ENCODE measurements at places on chromosomes 1 and 21. TPM values are rescaled to one million over a fixed set of nuclear protein-coding genes. Genes with fewer than 3 reads are reported as not detected.

AVPR1B gene
- total RNA-seq, result 1.9 TPM

DNA sequence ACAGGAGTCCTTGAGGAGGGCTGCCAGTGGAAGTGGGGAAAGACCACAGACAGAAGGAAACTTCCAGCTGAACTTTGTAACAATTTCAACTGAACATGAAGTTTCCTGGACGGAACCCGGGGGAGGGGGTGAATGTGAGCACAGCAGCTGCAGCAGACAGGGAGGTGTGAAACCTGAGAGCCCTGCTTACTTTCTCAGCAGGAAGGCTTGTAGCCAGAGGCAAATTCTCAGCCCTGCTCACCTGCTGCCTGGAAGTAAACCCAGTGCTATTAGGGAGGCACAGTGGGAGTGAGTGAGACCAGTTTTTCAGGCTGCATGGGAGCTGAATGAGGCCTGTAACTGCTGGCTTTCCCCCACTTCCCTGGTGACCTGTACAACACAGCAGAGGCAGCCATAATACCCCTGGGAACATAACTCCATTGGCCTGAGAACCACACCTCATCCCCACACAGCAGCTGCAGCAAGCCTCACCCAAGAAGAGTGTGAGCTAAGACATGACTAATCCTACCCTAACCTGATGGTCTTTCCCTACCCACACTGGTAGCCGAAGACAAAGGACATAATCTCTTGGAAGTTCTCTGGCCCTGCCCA is 9.6 kb upstream of the SPRR2F start:
- no peak for DNase-seq

- DNase-seq, result no peak
Measured at GRCh38 chr1:99170516-99170915, 93.8 kb upstream of the PLPPR4 start.

- DNase-seq, result no peak
Measured at GRCh38 chr1:230335861-230336522, 90.1 kb downstream of the PGBD5 start.

DNA sequence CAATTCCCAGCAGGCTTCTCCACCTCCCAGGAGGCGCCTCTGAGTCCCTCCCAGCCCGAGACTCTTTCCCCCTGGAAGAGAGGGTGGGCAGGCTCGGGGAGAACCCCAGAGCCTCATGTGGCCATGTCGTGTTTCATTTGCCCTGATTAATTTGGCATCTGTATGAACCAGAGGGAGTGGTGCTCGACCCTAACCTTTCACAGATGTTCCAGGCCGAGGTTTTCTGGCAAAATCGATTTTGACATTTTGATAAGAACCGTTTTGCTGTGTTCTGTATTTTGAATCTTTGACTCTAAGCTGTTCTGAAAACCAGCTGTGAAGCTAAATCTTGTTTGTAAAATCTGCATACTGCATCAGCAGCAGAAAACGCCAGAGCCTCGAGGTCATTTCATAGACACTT is 367.4 kb downstream of the CAMTA1 start:
- no peak for DNase-seq

Data from mucosa of descending colon (tissue), 3 donors.